ENCODE measurements at places on chromosomes 3 and 15.

DNA sequence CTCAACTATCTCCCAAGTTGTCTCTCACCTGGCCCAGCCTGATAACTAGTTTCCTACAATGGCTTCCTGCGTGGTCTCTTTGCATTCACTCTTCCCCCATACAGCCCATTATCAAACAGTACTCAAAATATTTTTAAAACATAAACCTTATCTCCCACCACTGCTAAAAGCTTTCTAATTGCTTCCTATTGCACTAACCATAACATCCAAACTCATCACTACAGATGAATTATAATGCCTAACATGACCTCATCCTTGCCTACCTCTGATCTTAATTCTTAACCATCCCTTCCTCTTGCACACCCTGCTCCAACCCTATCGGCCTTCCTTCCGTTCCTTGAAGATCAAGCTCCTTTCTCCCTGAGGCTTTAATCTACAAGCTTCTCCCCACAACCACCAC, 17.0 kb downstream of the ACAP2 start:
- peaks cover 2% of the 10 kb centered on the region for H3K36me3 ChIP-seq
- no peak overlapping the region for H3K27ac ChIP-seq
- DNase-seq, result no peak
- H3K27me3 ChIP-seq, result no peaks in the 10 kb centered on the region
- peaks cover 11% of the 10 kb centered on the region for H3K4me1 ChIP-seq

GRCh38 chr15:41884458-41884857, 9.4 kb downstream of the SPTBN5 start:
- H3K27ac ChIP-seq, result no peak overlapping the region
- no peak for DNase-seq
- H3K4me3 ChIP-seq, result no peak overlapping the region
- peaks cover 24% of the 10 kb centered on the region for H3K27me3 ChIP-seq

DNA sequence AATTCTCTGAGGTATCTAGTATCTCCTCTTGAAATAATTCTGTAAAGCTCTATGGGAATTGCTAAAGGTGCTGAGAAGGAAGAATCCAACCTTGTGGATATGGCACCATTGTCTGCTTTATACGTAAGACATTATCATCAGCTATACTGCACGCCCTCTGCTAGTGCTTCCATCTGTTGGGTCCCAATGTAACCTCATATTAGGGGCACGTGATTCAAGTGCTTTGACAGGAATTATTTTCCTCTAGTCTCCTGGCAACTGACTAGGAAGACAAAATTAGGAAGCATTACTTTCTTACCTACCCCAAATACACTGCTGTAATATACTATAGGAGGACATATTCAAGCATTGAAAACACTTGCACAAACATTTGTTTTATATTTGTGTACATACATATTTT, 24.0 kb downstream of the COPS2 start:
- no peaks in the 10 kb centered on the region for H3K27me3 ChIP-seq
- peaks cover 38% of the 10 kb centered on the region for H3K36me3 ChIP-seq
- H3K27ac ChIP-seq, result no peak overlapping the region
- no peak for DNase-seq
- H3K4me3 ChIP-seq, result no peak overlapping the region

GRCh38 chr15:57231559-57231958, 144.7 kb upstream of the CGNL1 start:
- H3K27ac ChIP-seq, result no peak overlapping the region
- peaks cover 13% of the 10 kb centered on the region for H3K36me3 ChIP-seq
- no peak for DNase-seq
- peaks cover 49% of the 10 kb centered on the region for H3K4me1 ChIP-seq

DNA sequence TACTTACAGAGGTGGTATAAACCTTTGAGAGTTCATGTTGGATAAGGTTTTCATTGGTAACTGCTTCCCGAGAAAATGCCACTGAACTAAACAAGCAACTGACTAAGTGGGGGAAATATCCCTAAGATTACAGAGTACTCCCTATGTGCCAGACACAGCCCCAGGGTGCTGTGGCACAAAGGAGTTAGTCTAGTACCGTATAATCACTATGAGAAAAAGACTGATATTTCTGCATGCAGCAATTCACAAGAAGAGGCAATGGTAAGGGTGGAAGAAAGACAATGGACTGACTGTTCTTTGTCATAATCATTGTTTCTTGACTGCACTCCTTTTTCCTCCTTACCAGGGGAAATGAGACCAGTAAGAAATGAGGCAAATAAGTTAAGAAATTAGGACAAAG, 20.0 kb upstream of the SLC25A26 start:
- H3K4me3 ChIP-seq, result no peak overlapping the region
- H3K27ac ChIP-seq, result no peak overlapping the region
- H3K27me3 ChIP-seq, result peaks cover 27% of the 10 kb centered on the region
- no peaks in the 10 kb centered on the region for H3K36me3 ChIP-seq

DNA sequence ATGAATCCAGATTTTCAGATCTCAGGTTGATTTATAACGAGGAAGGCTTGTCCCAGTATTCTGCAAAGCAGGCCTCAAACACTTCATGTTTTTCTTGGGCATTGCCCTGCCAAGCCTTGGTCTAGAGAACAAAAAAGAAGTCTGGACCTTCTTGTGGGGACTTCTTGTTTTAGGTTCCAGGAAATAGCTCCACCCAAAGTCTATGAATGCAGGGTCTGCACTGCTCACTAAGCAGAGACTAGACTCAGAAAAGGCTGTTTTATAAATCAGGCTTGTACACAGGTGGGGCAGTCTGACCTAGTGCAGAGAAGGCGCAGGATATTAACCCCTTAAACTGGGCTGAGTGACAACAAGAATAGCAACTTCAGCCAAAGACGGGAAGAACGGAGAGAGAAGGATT, 44.3 kb downstream of the GLB1 start:
- H3K4me3 ChIP-seq, result no peak overlapping the region
- no peak for DNase-seq
- no peaks in the 10 kb centered on the region for H3K27me3 ChIP-seq
- H3K27ac ChIP-seq, result no peak overlapping the region
- H3K36me3 ChIP-seq, result peaks cover 46% of the 10 kb centered on the region
- H3K4me1 ChIP-seq, result no peaks in the 10 kb centered on the region

DNA sequence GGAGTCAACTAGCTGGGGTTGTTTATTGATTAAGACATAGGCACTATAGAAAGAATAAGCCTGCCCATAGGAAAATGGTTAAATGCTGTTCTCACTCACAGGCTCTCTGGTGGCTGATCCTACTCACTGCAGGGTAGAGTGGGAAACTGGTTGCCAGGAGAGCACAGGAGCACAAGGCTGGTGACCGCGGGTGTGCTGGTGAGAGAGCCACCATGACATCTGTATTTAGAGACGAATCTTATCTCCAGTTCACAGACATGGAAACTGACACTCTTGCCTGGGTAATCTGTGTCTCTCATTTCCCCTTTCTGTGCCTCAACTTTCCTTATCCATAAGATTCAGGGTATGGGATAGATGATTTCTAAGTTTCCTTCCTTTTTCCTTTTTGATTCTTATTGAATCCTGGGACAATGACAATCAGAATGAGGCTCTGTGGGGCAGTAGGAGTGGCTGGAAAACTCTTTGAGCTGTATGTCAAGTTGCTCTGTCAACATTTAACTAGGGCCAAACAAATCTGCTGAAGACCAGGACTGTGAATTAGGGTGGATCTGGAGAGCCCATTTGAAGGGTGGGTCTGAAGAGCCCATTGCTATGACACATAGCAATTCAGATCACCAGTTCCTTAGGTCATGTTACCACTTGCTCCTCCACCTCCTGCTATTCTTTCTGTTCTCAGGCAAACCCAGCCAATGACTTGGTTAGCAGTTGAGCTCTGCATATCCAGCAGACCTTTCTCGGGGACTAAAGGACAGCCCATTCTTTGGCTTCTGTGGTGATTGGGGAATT, 286.1 kb upstream of the TBL1XR1 start:
- H3K27ac ChIP-seq, result no peak overlapping the region
- no peak overlapping the region for H3K4me3 ChIP-seq
- no peaks in the 10 kb centered on the region for H3K27me3 ChIP-seq
- H3K4me1 ChIP-seq, result peaks cover 43% of the 10 kb centered on the region

GRCh38 chr3:171949554-171949953, 89.8 kb upstream of the FNDC3B start:
- no peak for DNase-seq
- peaks cover 4% of the 10 kb centered on the region for H3K36me3 ChIP-seq
- peaks cover 44% of the 10 kb centered on the region for H3K4me1 ChIP-seq
- no peaks in the 10 kb centered on the region for H3K27me3 ChIP-seq
- no peak overlapping the region for H3K4me3 ChIP-seq

GRCh38 chr3:177174607-177175170, 22.6 kb downstream of the TBL1XR1 start:
- H3K36me3 ChIP-seq, result peaks cover 7% of the 10 kb centered on the region
- DNase-seq, result no peak
- peaks cover 31% of the 10 kb centered on the region for H3K4me1 ChIP-seq
- H3K4me3 ChIP-seq, result no peak overlapping the region

DNA sequence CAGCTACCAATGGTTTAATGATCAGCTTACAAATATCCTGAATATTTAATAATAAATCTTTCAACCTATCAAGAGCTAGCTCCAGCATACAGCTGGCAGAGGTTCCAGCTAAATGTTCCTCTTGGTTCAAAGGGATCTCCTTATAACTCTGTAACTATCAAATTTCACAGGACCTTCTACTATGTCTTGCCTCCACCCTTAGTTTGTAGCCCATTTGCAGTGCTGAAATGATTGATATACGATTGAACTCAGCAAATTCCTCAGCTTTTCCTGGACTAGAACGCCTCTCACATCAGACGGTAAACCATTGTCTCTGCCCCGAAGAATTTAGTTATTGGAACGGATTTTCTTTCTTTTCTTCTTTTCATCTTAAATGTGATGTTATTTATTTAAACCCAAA, 41.5 kb downstream of the CD200R1L start:
- H3K4me1 ChIP-seq, result peaks cover 28% of the 10 kb centered on the region
- no peak for DNase-seq
- H3K36me3 ChIP-seq, result no peaks in the 10 kb centered on the region
- H3K4me3 ChIP-seq, result no peak overlapping the region

DNA sequence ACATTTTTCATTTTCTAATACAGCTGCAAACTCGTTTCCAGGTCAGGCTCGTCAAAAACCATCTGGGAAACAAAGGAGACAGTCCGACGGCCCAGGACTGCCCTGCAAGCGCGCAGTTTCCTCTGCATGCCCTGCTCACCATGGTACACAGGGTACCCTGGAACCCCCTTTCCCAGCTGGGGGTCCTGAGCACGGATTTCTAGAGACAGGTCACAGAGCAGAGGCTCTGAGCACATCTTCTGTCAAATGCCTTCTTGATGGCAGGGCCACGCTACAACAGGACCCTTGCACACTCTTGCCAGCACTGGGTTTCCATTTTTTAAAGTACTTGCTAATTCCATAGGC, 8.1 kb downstream of the ZXDC start:
- DNase-seq, result no peak
- H3K27ac ChIP-seq, result no peak overlapping the region
- H3K4me3 ChIP-seq, result no peak overlapping the region
- no peaks in the 10 kb centered on the region for H3K27me3 ChIP-seq
- H3K4me1 ChIP-seq, result peaks cover 9% of the 10 kb centered on the region
- peaks cover 46% of the 10 kb centered on the region for H3K36me3 ChIP-seq

DNA sequence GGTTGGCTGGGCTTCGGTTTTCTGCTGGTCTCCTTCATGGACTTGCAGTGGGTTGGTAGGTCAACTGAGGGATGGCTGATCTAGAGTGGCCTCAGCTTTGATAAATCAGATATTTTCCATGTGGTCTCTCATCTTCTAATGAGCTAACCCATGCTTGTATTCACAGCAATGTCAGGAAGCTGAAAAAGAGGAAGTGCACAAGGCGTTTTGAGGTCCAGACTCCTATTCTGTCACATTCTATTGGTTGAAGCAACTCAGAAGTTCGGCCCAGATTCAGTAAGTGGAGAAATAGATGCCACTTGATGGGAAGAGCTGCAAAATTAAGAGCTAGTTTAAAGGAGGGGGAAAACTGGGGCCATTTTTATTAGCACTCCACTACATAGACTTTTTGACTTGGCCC, 361.2 kb downstream of the DIPK2A start:
- H3K4me3 ChIP-seq, result no peak overlapping the region
- no peaks in the 10 kb centered on the region for H3K4me1 ChIP-seq
- H3K27ac ChIP-seq, result no peak overlapping the region
- no peaks in the 10 kb centered on the region for H3K27me3 ChIP-seq

DNA sequence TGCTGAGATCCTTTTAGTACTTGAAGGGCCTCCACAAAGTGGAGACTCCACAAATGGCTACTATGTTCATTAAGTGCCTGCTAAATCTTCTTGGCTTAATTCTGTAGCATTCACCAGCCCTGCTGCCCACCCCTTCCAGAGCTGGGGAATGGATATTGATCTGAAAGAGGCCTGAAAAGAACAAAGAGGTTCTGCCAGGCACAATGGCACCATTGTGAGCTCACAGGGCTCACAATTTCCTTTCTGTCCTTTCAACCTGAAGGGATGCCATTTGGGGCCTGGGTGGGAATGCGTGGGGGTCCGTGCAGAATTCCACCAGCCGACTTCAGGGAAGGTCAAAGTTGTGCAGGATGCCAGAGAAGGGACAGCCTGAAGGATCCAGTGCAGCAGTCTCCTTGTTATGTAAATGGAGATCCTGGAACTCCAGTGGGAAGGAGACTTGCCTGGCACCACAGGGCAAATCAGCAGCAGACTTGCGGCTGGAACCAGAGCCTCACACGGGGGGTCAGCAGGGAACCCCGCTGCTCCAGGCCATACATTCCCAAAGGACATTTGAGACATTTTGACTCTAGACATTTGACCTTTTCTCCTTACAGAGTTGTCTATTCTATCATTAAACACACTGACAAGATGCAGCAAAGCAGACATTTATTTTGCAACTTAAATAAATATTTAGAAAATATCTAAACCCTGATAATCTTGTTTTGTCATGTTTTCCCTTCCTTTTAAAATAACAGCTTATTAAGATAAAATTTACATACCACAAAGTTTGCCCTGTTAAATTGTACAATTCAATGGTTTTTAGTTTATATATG, 21.5 kb upstream of the MORF4L1 start:
- H3K4me1 ChIP-seq, result no peaks in the 10 kb centered on the region
- no peak overlapping the region for H3K27ac ChIP-seq
- H3K4me3 ChIP-seq, result no peak overlapping the region
- H3K36me3 ChIP-seq, result no peaks in the 10 kb centered on the region
- H3K27me3 ChIP-seq, result no peaks in the 10 kb centered on the region
- no peak for DNase-seq

DNA sequence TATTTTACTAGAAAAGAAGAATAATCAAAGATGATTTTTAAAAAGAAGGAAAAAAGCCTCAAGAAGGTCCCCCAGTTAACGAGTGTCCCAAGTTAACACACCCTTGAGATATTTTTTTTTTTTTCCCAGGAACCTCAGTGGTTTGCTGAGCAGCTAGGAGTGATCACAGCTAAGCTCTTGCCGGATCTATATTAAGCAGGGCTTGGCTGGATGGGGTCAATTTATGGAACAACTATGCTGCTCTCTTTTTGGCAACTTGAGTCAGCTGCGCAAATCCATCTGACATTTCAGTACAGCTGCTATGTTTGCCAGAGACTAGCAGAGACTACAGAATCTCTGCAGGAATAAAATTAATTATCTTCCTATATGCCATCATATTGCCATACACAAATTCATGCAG, at the start of gene LMOD3:
TSS of gene LMOD3 (minus strand) at position 193 of the 400 bp plus-strand sequence. CDS start 209 bp downstream, outside the sequence.
- H3K4me3 ChIP-seq, result no peak within 1 kb of the TSS
- H3K27ac ChIP-seq, result no peak within 1 kb of the TSS
- H3K27me3 ChIP-seq, result no peaks in the 10 kb centered on the region
- no peak for DNase-seq
- peaks cover 9% of the 10 kb centered on the region for H3K4me1 ChIP-seq
- H3K36me3 ChIP-seq, result no peaks in the 10 kb centered on the region

GRCh38 chr3:27963519-27963918, 241.4 kb upstream of the EOMES start:
- no peaks in the 10 kb centered on the region for H3K27me3 ChIP-seq
- no peak overlapping the region for H3K27ac ChIP-seq
- no peaks in the 10 kb centered on the region for H3K4me1 ChIP-seq
- no peaks in the 10 kb centered on the region for H3K36me3 ChIP-seq
- H3K4me3 ChIP-seq, result no peak overlapping the region

Data from mesothelial cell of epicardium (in vitro differentiated cells).